Calu3 (cell line): ENCODE measurements at places on chromosomes 2 and 18. TPM values are rescaled to one million over a fixed set of nuclear protein-coding genes. Genes with fewer than 3 reads are reported as not detected.
A peak's percentile ranks its signal among the peaks of the same experiment; 100 is the strongest.

The CACNB4 gene
- 0.33 and 0.51 TPM in 2 replicates for total RNA-seq

DNA sequence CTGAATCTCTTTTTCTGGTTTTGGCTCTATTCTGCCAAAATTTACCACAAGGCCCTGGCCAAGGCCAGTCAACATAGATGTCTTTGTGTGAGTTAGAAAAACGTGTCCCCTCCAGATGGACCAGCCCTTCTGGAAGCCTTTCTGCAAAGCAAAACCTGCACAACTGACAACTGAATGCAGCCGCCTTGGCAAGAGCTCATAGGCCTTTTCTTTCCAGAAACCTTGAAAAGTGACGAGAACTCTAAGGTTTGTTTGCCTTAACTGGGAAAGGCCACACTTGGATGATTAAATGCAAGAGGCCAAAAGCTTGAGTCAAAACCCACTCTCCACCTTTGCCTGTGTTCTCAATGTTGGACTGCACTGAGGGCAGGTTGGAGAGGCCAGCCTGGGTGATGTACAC lies 103.9 kb downstream of the COLEC12 start:
- no peak for DNase-seq

The PCARE gene
- total RNA-seq: not detected in 2 replicates

DNA sequence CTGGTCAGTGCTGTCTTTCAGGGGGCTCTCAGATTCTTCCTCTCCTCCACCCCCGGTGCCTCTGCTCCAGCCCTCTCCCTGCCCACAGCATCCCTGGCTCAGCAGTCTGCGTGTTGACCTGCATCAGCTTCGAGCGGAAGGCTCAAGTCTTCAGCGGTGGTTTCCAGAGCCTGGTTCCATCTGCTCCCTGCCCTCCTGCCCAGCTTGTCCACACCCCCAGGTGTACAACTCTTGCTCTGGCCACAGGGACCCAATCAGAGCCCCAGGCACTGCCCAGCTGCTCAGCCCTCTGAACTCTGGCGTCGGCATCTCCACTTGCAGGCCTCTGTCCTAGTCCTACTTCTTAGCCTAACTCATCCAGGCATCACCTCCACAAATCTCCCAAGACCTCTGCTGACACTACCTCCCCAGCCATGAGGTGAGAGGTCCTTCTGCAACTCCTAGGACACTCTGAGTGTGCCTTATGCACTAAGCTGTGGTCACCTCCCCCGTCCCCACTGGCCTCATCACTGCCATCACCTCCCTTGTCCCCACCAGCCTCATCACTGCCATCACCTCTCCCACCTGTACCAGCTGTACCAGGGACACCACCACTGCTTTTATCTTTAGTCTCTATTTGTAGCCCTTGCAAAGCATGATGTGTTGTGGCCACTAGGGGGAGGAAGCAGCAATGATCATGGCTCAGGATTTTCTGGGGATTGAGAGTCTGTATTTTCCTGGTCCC lies 60.9 kb downstream of the EDAR start:
- peak; percentile 62 for DNase-seq

DNA sequence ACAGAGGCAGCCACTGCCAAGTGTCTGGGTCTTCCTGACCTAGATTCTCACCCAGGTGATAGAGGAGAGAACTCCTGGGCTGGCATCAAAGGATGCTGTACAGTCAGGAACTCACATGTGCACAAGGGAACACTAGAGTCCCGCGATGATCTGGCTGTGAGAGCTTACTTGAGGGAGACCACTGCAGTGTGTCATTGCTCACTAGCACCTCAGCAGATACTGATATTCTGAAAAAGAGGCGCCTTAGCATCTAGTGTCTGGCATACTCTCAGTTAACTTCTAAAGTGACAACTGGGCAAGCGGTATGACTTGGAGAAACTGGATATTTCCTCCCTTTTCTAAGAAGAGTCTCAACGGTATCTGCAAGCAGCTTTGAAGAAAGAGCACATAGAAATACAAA lies 189.9 kb downstream of the CMPK2 start:
- no peak for DNase-seq

DNA sequence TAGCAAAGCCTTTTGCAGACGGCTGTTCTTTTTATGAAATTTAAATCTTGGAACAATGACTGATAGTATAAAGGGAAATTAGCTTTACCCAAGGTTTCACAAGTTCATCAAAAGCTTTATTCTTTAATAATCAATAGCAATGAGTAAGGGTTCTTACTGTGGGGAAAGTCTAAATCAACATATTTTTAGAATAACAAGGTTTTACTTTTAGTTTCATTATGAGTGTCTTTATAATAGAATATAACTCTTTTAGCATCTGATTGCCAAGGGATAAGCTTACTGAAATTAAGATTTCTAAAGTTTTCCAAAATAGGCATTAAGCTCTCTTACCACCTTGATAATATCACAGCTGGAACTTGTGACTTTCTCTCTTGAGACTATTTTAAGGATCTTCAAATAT lies 1489.7 kb downstream of the LRP1B start:
- no peak for DNase-seq

- no peak for DNase-seq
These were observed 25.5 kb downstream of the SLC4A5 start for GRCh38 chr2:74317701-74318100.

DNA sequence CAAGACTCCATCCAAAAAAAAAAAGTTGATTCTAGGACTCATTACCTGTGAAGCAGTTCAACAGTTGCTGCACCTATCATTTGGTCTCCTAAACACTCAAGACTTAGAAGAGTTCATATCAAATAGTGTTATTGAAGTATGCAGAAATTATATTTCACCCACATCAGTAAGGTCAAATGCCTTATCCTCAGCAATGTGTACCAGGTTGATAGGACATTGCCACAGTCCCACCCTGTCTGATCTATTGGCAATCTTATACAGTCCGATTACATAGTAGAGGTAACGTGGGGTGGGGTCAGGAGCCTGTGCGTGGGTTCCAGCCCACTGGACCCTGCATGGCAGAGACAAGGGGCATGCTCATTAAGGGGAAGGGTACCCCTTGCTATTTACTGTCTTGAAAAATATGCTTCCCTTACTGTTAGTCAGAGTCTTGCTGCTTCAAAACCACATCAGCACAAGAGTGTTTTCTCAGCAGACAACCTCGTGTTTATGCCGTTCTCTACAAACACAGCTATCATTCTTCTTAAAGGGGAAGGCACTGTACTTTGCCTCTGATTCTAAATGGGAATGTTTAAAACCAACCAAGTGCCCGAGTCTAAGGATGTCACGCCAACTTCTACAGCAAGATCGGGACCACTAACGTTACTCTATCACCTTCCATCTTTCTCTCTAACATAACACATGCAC lies 115.2 kb downstream of the MTCL1 start:
- DNase-seq: no peak

- no peak for DNase-seq
These were observed 194.6 kb downstream of the FAM210A start for GRCh38 chr18:13531681-13532325.

DNA sequence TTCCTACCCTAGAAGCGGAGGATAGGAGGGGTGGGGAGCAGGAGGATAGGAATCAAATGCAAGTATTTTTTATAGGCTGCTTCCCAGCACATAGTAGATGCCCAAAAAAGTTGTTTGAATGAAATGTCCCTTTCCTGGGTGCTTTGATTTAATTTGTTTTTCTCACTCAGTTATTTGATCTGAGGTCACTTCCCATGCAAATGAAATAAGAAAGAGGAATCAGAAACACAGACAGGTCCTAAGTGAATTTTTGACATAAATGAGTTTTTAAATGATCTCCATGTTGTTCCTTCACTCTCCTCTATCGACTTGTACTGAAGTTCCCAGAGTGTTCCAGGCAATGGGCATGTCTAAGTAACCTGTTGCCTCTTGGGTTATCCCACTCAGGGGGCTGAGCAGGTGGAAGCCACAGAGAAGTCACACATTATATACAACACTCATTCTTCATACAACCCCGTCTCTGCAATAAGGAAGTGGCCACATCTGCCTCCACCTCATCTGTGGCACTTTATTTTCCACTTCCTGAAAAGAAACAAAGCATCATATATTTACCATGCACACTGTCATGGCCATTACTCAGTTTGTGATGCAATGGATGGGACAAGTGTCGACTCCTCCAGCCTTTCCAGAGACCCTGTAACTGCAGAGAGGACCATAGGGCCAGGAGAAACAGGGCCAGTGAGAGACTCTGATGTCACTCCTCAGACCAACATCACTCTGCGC lies 81.9 kb upstream of the ZNF397 start:
- DNase-seq: no peak

The PPM1G gene
- 118 and 121 TPM in 2 replicates for total RNA-seq

The ACOXL gene
- 2.4 and 2.7 TPM in 2 replicates for total RNA-seq

DNA sequence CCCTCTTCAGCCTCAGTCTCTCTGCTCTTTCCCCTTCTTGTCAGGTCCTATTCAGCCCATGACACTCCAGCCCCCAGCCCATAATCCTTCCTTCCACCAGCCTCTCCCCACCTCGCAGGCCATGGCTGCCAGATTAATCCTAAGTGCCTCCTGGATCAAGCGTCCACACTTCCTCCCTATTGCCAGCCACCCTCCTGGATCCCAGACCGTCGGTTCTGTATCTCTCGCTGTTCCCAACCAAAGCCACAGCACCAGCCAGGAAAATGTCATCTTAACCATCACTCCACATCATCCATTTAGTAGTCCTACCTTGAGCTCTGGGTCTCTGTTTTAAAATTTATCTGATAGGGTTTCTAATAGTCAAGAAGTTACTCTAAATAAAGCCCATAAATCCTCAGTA lies 49.5 kb downstream of the NDUFA10 start:
- no peak for DNase-seq

The CNTNAP5 gene
- not detected in 2 replicates for total RNA-seq
